Karpas-422 (cell line): ENCODE measurements at places on chromosomes 3 and 15.
A peak's percentile ranks its signal among the peaks of the same experiment; 100 is the strongest.

DNA sequence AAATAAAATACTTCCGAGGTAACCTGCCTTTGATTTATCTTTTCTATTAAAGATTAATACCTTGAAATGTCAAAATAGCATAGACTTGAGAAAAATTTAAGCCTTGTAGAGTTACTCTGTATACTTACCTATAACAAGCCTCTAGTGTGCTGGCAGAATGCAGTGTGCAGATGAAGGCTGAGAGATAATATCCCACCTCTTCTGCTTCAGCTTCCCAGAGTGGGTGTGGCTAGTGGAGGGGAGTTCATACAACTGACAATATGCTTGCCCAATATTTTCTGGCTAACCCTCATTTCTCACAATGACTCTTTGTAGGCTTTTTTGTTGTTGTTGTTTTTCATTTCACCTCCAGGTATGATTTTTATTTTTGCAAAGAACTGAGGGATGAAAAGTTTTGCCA is 15.7 kb upstream of the ZBTB20 start:
- no peak for DNase-seq

- DNase-seq: peak; percentile 84
These were observed 3.5 kb upstream of the AHSG start for GRCh38 chr3:186609247-186609868.

DNA sequence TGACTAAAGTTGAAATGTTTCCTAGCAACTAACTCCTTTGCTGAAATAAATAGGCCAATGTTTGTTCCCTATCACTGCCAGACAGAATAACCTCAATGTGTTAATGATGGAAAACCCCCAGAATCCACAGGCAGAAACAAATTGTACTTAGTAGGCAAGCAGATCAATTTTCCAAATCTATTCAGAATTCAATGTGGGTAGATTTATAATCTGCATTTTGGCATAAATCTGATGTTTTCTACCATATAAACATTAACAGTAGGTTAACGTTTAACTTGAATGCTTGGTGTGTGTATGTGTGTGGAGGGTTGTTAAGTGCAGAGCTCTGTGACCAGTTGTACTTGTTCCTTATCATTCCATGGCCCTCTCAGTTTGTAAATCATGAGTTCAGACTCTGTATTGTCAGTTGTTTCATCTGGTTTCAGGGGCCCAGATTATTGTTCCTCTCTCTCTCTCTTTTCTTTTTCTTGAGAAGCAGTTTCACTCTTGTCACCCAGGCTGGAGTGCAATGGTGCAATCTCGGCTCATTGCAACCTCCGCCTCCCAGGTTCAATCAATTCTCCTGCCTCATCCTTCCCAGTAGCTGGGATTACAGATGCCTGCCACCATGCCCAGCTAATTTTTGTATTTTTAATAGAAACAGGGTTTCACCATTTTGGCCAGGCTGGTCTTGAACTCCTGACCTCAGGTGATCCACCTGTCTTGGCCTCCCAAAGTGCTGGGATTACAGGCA is 32.8 kb downstream of the PLSCR1 start:
- DNase-seq: no peak

GRCh38 chr3:74107451-74107850 is 482.7 kb upstream of the PDZRN3 start:
- no peak for DNase-seq

- peak; percentile 63 for DNase-seq
These were observed 120.7 kb upstream of the LINGO1 start for GRCh38 chr15:77753281-77753873.

DNA sequence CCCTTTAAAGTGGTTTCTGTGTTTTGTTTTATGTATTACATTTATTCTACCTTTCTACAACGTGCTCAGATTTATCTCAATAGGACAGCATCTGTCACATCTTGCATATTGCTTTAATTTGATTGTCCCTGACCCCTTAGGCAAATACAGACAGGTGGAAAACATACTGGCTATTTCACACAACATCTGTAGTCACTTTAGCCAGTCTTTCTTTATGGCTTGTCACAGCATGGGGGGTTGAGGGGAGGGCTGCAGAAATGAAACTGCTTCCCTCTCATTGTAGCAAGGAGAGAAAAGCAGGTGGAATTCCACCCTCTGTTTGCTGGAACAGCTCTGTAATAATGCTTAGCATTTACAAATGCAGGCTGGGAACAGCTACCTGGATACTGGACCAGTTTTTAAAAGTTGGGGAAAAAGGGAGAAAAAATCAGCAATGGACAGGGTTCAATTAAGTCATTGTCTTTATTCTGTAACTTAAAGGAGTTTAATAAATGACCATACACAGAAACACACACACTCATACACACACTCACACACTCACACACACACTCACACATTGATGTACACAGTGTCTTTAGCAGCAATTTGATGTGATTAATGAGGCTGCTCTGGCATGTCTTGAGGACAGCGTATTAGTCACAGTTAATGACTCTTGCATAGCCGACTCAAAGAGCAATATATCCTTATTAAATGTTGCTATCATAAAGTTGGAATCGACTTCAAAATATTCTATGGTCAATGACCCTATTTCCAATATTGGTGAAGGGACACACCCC is 283.7 kb upstream of the GBE1 start:
- no peak for DNase-seq
